ENCODE measurements at places on chromosomes 1 and 21. TPM values are rescaled to one million over a fixed set of nuclear protein-coding genes. Genes with fewer than 3 reads are reported as not detected.
A peak's percentile ranks its signal among the peaks of the same experiment; 100 is the strongest.

Gene TDRKH
- 0.94 TPM for total RNA-seq

Gene THEM5
- total RNA-seq: not detected

Gene ZNF593OS
- total RNA-seq: 0.24 TPM

Gene MTARC1
- total RNA-seq: not detected

Gene EPHA8
- not detected for total RNA-seq

Gene DCDC2B
- total RNA-seq: not detected

Gene IGSF9
- total RNA-seq: 0.16 TPM

Gene AMY2A
- total RNA-seq: not detected

Gene KAZN
- total RNA-seq: 4.2 TPM

DNA sequence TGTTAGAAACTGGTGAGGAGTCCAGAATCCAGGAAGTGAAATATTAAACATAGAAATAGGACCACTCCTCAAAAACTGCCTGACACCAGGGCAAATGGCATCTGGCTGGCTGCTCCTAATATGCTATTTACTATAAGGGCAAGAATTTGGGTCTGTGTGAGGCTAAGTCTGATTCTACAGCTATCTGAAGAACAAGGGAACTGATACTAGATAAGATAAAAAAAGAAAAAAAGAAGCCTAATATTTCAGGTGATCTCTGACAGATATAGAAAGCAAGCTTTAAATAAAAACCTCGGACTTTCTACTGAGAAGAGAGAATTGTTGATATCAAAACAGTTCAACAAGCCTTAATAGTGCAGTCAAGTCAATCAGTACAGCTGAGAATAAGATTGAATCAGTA is 42.1 kb upstream of the VAV3 start:
- no peak for DNase-seq

DNA sequence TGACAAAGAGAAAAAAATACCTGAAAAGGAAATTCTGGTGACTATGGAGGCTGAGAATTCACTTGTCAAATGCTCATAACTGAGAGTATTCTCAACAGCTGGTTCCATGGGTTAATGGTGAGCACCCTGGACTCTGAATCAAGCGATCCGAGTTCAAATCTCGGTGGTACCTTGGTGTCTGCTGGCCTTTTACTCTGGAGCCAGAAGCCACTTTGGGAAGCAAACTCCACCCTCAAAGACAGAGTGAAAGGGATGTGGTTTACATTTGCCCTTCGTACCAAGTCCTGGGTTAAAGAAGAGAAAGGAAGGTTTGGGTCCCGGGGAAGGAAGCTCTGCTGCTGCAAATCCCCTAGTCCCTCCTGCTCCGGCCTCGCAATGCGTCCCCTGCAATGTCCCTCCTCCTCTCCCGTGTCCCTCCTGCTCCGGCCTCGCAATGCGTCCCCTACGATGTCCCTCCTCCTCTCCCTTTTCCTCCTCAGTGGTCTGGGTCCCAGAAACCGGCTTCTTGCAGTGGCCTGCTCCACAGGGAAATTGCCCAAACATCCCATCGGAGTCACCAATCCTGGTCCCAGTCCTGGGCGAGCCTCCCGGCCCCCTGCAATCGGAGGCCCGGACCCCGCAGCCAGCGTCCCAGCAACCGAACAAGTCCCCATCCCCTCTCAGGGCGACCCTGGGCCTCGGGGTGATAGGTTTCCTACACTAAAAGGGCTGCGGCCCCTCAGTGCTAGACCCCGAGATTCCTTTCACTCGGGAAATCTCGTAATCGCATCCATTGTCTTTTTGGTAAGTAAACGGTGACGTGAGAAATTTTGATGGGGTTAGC is 129.4 kb downstream of the PPIAL4G start:
- DNase-seq: no peak

DNA sequence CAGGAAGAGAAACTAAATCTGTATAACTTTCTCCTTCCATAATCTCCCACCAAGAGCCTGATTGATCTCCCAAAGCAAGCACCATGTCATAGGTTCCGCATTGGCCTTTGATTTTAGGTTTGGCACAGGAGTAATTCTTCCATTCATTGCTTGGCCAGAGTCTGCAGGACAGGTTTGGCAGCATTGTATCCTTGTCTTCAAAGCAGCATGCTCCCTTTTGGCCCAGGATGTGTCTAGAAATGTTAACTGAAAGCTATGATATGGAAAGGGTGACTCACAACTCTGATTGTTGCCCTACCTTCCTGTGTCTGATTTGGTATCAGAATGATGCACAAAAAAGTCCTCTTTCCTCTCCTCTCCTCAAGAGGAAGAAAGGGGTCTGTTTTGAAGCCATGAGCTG is 824.3 kb upstream of the PRMT6 start:
- DNase-seq: no peak

- peak; percentile 28 for DNase-seq
These were observed 114.7 kb downstream of the GRIK3 start for GRCh38 chr1:36919491-36920145.

DNA sequence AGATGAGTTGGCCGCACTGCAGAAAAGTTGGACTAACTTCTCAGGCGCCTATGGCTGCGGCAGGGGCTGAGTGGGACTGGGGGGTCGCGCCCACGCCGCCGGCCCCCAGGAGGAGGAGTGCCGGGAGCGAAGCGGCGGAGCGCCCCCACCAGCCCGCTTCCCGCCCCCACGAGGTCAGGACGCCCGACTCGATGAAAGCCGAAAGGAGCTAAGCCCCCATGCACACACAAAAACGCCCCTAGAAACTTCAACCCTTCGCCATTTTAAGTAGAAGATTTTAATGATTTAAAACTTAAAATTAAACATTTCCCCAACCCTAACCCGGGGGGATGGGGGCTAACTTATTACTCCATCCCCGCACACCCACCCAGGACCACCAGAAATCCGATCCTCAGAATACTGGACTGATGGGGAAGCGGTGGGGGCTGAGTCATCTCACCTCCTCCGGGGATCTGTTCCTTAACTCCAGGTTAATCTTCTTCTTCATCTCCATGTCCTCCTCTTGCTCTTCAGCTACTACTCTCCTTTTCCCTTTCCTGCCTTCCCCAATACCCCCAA is 539 bp downstream of the ANP32E start:
- DNase-seq: peak; percentile 42

- DNase-seq: peak; percentile 43
These were observed 627 bp downstream of the ADARB1 start for GRCh38 chr21:45074818-45075595.

- no peak for DNase-seq
These were observed 996 bp upstream of the SH3BGRL3 start for GRCh38 chr1:26278724-26279455.

- DNase-seq: no peak
These were observed 49.0 kb upstream of the TTC34 start for GRCh38 chr1:2850502-2850901.

- no peak for DNase-seq
These were observed 20.7 kb upstream of the CYP2J2 start for GRCh38 chr1:59947047-59947938.

DNA sequence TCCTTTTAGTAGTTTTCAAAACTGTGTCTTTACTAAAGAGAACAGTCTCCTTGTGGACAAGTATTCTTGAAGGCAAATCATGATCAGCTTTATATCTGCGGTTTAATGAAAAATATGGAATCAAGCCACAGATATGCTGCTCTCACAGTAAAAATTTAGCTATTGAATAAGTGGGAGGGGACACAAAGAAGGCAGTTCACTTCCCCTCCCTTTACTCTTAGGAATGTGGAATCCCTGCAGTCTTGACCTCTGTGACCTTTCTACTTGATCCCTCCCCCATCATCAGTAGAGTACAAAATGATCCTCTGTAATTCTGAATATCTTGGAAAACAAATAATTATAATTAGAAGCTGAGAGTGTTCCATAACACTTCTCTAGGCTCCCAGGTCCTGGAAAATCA is 136.7 kb upstream of the HOOK1 start:
- DNase-seq: no peak

DNA sequence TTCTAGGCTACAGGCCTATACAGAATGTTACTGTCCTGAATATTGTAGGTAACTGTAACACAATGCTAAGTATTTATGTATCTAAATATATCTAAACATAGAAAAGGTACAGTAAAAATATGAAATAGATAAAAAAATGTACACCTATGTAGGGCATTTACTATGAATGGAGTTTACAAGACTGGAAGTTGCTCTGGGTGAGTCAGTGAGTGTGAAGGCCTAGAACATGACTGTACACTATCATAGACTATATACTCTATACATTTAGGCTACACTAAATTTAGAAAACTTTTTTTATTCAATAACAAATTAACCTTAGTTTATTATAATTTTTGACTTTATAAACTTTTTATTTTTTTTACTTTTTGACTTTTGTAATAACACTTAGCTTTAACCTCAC is 136.9 kb downstream of the DUSP10 start:
- no peak for DNase-seq

- no peak for DNase-seq
These were observed 6.8 kb downstream of the MINDY1 start for GRCh38 chr1:150999926-151000325.

- DNase-seq: no peak
These were observed 22.6 kb downstream of the RPRD2 start for GRCh38 chr1:150386592-150386991.

DNA sequence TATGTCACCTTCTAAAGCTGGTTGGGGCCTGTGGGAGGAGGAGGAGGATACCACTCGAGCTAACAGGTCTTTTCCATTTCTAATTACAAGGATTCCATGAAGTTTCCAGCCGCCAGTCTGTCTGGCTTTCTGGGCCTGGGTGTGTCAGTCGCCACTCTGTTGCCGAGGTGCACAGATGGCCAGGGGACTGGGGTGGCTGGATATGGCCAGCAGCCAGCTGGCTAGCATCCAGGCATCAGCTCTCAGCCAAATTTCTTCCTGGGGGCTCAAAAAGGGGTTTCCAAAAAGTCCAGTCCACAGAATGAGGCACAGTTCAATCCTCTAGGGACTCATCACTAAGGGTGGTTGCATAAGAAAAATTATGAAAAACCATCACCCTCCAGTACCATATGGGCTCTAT is 32.4 kb downstream of the ITPKB start:
- no peak for DNase-seq

- DNase-seq: no peak
These were observed 153.7 kb downstream of the PDE4B start for GRCh38 chr1:65946376-65946775.

GRCh38 chr21:42784276-42784675 is 95.1 kb downstream of the WDR4 start:
- no peak for DNase-seq

- DNase-seq: peak; percentile 14
These were observed 24.4 kb downstream of the ZBTB17 start for GRCh38 chr1:15951341-15952153.

GRCh38 chr1:64875606-64876005 is 90.7 kb downstream of the JAK1 start:
- DNase-seq: no peak

DNA sequence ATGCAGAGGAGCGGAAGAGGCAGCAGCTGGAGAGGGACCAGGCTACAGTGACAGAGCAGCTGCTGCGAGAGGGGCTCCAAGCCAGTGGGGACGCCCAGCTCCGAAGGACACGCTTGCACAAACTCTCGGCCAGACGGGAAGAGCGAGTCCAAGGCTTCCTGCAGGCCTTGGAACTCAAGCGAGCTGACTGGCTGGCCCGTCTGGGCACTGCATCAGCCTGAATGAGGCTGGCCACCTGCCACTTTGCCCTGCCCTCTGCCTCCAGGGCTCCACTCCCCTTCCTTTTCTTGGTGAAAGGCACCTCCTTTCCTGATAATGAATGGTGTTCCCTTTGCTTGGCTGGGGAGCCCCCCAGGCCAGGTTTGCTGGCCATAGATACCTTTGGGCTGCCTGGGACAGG is 3.3 kb upstream of the HMGN2 start:
- no peak for DNase-seq

GRCh38 chr1:217369996-217370551 is 260.8 kb downstream of the GPATCH2 start:
- DNase-seq: no peak

Data from SJSA1 (cell line).